ENCODE measurements at places on chromosomes 7 and 10.
A peak's percentile ranks its signal among the peaks of the same experiment; 100 is the strongest.

- peak; percentile 28 for DNase-seq
These were observed 186.7 kb downstream of the SLC25A13 start for GRCh38 chr7:96135241-96135640.

DNA sequence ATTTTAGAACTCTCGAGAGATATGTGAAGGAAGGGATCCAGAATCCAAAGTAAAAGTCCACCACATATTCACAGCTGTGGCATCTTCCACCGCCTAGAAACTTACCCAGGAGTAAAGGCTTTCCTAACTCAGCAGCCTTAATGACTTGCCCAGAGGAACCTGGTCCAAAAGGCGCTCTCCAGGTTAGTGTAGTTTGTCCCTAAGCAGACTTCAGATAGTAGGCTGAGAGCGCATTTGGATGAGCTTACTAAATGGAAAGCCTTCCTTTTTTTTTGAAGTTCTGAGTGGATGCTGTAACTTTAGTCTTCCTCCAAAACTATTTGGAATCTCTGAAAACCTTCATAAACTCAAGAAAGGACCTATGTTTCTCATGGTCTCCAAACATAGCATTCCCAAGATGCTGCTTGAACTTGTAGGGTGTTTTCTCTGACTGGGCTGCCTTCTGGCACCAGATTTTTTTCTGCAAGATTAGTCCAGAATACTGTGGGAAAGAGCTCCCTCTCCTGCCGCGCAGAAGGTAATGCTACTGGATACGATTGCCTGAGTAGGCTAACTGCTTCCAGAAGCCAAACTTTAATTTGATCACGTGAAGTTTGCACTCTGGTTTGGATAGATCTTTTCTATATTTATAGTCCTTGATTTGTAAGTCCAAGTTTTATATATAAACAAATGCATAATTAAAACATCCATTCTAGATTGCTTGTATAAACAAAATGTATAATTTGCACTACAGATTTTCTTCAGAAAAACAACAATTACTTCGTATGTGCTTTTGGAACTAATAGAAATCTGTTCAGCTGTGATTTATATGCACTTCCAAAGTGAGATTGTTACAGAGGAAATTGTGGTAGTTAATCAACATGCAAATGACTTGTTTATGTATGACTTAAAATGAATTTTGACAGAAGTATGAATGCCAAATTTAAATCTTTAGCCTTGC lies 19.6 kb upstream of the GPR37 start:
- peak; percentile 61 for DNase-seq

DNA sequence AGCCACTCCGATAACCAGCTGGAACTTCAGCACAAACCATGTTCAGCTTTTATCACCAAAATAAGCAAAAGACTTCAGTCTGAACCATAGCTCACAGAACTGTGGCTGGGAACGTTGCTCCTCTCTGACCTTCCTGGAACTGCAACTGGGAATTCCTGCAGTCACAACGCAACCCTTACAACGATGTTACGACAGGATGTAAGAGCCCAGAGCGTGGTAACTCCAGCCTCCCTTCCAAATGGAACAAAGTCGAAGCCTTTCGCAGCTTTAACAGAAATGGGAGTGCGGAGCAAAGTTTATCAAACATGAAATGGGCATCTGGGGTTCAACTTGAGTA lies 162.6 kb downstream of the ADAM12 start:
- DNase-seq: peak; percentile 9

DNA sequence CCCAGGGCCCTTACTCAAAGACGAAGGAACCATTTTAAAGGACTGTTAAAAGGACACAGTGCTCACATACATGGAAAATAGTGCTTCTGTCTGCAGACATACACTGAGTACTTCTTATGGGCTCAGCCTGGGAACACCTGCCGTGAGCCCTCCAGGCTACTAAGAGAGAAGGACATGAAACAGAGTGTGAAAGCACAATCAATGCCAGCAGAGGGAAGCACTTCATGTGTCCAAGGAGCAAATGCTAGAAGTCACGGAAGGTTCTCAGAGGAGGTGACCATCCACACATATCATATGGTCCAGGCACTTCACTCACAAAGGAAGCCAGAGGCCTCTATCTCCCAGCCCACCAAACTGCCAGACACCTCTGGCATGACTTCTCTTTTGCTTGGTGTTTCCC lies 15.5 kb downstream of the ELMO1 start:
- DNase-seq: no peak

DNA sequence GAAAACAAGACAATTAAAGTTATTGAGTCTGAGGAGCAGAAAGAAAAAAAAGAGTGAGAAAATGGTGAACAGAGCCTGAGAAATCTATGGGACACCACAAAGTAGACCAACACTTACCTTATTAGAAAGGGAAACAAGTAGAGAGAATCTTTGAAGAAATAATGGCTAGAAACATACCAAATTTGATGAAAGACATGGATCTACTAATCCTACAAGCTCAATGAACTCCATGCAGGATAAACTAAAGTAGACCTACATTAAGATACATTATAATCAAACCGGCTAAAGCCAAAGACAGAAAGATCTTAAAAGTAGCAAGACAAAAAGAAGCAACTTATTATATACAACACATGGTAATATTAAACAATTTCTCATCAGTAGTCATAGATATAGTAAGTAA lies 782.3 kb upstream of the GHITM start:
- no peak for DNase-seq

- no peak for DNase-seq
These were observed 38.4 kb downstream of the PNLIPRP2 start for GRCh38 chr10:116659049-116659670.

DNA sequence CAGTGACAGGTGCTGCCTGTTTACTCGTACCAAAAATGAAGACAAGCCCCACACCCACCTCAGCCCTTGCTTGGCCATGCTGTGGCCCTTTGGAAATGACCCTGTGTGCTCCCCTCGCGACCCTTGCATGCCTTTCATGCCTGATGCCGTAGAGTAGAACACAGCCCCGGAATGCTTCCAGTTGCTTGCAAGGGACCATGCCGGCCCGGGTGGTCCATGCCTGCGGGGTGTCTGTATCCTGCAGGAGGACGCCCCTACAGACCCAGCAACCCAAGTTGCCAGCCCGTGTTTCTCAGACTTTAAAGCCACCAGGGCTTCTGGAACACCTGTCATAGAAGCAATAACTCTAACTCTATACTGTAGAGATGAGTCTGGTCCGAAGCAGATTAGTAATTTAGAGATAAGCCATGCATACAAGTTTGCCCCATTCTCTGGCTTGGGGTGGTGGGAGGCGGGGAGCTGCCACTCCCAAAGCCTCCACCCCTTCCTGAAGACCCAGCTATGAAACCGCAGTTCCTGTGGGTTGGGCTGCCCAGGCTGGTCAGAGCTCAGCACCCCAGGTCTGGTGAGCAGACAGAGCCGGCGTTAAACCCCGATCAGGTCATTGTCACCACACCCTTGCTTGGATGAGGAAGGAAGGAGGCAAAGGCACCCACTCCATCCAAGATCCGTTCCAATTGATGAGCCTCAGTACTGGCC lies 143.5 kb downstream of the ADCY1 start:
- DNase-seq: no peak

DNA sequence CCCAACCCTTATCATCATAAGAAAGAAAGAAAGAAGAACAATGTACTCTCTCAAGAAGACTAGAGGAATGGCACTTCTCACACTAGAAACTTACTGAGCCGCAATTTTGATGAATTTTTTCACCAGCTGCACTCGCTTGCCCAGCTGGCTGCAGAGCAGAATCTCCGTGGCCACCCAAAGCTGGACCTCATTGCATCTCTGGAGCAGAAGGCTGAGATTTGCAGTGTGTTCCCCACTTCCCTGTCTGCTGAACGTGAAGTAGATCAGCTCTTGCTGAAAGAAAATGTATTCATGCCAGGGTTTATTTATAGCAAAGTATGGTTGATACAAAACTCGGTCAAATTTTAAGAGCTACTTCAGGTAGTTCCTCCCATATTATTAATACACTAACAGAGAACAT lies 199.3 kb upstream of the CDCA7L start:
- no peak for DNase-seq

DNA sequence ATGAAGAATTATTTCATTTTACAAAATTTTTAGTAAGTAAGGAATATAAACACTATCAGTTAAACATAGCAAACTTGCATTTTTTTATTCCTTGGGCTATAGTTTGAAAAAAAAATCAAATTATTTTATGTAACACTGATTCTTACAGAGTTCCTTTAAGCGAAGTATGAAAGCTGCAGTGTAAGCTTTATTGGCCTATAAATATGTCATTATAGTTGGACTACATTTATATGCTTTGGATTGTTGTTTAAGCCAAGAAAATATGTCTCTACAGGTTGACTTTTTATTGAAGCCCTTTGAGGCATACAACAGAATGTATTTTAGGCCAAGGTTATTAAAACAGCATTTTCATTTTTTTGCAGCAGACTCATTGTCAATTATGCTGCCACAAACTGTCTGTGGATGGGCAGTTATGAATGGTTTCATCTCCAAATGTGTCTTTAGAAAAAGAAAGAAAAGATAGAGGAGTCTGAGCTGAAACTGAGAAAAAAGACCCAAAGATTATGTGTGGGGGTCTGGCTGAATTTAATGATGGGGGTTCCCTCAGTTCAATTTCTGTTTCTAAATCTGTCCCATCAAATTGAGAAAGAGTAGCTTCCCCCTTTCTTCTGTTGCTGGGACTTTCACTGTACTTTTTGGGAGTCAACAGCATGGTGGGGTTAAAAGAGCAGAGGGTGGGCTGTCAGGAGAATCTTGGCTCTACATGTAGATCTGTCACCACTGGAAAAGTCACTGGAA lies 43.1 kb downstream of the ARID5B start:
- DNase-seq: no peak

- no peak for DNase-seq
These were observed 23.0 kb downstream of the MAT1A start for GRCh38 chr10:80266513-80266863.

DNA sequence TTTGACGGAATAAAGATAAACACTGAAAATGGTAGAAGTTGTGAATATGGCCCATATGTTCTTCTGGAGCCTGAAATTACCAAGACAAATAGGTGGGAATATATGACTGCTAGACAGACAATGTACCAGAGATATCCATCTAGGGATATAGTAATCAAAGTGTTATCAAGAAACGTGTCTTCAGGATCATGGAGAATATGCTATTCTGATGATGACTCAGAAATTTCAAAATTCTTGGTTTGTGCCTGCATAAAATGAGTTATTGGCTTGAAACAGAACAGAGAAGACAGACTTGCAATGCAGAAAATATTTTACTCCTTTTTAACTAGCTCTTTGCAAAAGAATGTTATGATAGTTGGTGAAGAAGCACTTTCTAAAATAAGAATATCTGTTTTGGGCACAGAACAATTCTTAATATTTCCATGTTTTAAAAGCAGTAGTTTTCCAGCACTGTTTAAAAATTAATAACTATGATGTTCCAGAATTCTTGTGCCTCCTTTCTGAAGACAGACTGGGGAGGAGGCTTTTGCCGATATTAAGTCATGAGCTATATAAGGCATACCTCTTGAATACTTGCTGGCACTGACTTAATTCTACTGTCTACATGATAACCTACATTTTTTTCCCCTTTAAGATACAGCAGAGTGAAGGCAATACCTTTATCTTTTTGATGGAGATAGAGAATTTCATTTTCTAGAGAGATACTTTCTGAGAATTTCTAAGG lies 34.4 kb upstream of the CABCOCO1 start:
- no peak for DNase-seq

DNA sequence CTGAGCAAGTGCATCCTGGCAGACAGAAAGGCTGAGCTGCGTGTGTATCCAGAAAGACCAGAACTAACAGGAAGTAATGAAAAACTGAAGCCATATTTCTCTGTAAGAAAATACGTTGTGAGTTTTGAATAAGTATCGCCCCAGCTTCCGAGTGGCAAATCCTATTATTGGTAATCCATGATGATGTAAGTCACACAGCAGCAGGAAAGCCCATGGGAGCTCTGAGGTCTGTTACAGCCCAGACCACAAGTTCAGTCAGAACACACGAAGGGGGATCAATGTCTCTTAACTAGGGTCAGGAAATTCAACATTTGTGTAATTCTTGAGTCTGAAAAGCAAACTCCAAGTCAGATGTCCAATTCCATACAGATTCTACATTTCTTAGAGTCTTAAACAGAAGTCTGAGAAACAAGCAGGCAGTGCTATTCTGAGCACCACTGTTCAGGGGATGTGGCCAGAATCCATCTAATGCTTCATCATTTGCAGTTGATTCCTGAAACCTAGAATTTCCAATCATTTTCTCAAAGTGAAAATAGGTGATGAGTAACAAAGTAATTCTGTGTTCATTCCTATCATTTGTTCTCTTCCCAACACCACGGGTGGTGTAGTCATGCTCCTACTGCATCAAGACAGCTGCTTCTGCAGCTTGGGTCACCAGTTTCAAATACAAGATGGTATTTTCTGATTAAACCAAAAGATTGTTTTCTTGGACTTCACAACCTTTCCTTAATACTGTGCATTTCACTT lies at the start of gene LRIT2:
Gene LRIT2 (minus strand): TSS at position 118 of the 747 bp plus-strand sequence. CDS start 24 bp downstream, at position 94.
- DNase-seq: no peak

- no peak for DNase-seq
These were observed 108.2 kb downstream of the SKIDA1 start for GRCh38 chr10:21417172-21417712.

GRCh38 chr10:22934726-22935125 lies 6.9 kb downstream of the ARMC3 start:
- DNase-seq: no peak

DNA sequence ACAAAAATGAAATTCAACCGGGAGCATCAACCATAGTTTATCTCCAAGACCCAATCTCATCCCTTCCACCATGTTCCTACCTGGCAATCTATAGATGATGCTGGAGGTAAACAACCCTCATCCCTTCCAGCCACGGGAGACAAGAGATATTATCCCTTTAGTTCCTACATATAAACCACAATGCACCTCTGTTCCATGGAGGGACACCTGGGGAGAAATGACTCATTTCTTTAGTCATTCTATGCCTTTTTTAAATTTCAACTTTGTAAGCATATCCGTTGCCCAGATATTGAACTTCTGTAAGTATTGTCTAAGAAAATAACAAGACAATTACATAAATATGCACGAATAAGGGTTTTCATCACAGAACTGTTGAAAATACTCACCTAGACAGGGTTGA lies 15.5 kb upstream of the SFMBT2 start:
- no peak for DNase-seq

DNA sequence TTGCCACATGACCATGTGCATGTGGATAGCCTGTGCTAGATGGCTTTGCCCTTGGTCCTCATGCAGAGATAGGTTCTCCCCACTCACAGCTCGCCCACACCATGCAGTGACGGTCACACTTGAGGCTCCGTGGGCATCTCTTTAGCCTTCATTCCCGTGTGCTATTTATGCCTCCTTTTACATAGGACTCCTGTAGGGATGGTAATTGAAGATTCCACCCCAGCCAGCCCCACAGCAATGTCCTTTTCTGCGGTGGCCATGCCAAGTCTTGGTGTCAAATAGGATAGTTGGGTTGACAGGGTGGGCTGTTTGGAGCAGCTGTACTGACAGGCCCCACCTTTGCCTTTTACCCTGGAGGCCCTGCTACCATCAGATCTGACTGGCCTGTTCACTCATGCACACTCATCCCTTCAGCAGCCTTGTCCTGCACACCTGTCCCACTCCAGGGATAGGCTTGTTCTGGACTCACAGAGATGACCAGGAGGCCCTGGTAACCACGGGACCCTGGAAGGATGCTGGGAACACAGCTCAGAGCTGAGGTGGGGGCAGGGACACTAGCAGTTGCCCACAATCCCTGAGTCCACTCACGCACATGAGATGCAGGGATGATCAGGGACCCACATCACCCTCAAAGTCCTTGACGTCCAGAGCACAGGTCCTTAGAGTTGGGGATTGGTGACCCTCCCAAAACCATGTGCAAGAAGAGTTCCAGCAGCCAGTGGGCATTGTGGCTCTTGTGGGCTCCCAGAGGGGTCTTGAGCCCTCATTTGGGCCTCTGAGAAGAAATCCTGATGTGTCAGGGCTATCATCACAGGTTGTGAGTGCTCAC lies 71.2 kb downstream of the ADCY1 start:
- DNase-seq: no peak
